ENCODE measurements at places on chromosomes 12 and 14.

GRCh38 chr12:107373238-107373809 is 280.0 kb upstream of the CRY1 start:
- no peak for DNase-seq

DNA sequence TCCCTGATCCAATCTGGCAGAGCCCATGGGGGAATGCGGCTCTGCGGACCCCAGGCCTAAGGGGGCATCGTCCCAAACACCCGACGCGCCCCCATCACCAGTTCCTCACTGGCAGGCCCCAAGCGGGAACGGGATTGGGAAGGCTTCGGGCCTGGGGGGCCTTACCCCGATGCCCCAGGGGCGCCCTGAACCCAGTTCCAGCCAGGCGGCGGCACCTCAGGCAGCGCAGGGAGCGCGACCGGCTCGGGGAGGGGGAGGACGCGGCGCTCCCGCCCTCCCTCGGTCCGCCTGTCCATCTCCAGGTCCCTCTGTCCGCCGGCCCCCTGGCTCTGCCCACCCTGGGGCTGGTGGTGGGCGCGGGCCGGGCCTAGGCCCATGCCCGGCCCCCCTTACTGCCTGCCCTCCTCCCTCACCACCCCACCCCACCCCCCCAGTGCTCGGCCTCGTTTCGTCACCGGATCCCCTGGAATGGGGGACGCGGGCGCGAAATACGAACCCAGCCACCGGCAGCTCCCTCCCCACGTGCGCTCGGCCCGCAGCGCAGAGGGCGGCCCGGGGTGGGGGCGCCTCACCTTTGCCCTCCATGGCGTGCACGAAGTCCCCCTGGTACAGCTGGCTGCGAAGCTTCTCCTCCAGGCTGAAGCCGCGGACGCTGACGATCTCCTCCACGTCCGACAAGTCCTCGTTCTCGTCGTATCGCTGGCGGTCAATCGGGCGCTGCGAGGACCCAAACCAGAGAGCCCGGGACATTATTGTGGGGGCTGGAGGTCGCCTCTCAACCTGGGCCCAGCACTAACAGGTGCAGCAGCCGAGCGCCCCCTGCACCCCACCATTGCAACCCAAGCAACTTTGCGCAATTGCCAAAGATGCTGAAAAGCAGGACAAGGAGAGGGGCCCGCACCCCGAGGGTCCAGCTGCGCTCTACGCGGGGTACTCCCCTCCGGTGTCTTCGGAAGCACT is 2.3 kb downstream of the KDM2B start:
- no peak for DNase-seq

DNA sequence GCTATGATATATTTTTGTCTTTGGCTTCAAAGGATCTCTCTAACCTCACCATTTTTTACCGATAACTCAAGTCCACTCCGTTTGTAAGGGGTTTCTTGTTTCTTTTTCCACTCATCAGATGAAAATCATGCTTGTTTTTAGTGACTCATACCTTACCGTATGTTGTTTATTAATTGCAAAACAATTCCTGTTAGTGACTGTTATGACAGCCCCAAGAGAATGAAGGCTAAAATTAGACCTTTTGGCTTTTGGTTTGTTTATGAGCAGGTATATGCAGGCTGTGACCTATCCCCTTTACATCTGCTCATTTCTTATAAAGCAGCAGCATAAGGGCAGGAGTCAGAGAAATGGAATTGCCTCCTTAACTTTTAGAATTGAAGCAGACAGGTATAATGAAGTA is 319.8 kb downstream of the CEP128 start:
- DNase-seq, result no peak

- DNase-seq, result peak; percentile 33
Measured at GRCh38 chr14:74579447-74580274, 32.4 kb downstream of the LTBP2 start.

- DNase-seq, result no peak
Measured at GRCh38 chr14:91090743-91091142, 23.1 kb upstream of the DGLUCY start.

- DNase-seq, result no peak
Measured at GRCh38 chr12:104012331-104012730, 37.7 kb downstream of the GLT8D2 start.

GRCh38 chr14:68747393-68747792 is 45.5 kb downstream of the ZFP36L1 start:
- no peak for DNase-seq

All from activated T-cell treated with anti-CD3 and anti-CD28 coated beads for 24 hours (primary cell).